ENCODE measurements at places on chromosomes 1 and 21. TPM values are rescaled to one million over a fixed set of nuclear protein-coding genes. Genes with fewer than 3 reads are reported as not detected.

Gene PDPN
- polyA plus RNA-seq, result 19.0 TPM

Gene LMX1A
- 0.07 TPM for polyA plus RNA-seq

Gene RUNX3
- 0.38 TPM for polyA plus RNA-seq

DNA sequence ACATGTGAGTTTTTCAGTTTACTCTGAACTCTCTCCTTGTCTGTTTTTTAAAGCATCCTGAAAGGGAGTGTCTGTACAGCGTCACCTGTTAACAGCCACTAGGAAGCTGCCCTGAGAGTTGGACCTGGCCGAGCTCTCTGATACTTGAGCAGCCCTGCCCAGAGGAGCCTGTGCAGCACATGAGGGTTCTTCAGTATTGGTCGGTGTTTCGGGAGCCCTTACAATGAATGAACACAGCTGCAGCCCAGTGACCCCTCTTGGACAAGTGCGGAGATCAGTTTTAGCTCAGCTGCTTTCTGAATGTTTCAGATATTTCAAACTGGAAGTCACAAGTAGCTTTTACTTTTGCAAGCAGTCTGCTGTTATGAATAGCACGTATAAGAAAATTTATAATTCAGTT is 39.2 kb downstream of the ADARB1 start:
- no peak for DNase-seq

- no peak for DNase-seq
Observed at GRCh38 chr21:46062471-46063211, 35.3 kb upstream of the COL6A2 start.

- DNase-seq, result no peak
Observed at GRCh38 chr1:3907031-3907534, 7.0 kb upstream of the C1orf174 start.

DNA sequence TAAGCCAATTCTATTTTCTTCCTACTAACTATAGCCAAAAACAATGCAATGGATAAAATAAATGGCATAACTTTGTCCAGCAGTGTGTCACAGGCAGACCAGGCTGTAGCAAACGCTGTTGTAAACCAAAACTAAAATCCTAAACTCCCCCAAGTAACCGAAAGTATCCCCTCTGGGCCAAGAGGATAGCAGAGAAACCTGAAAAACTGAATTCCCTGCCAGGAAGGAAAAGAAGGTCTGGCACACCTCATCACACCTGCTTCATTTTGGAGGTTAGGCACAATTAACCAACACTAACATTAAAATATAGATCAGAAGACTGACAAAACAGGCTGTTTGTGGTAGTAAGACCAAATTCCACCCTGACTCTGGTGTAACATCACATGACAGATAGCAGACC is 356.8 kb upstream of the C1orf87 start:
- DNase-seq, result no peak

GRCh38 chr1:15858672-15859372 is 11.3 kb downstream of the SPEN start:
- no peak for DNase-seq
